ENCODE measurements at places on chromosomes 11 and 22.
A peak's percentile ranks its signal among the peaks of the same experiment; 100 is the strongest.

DNA sequence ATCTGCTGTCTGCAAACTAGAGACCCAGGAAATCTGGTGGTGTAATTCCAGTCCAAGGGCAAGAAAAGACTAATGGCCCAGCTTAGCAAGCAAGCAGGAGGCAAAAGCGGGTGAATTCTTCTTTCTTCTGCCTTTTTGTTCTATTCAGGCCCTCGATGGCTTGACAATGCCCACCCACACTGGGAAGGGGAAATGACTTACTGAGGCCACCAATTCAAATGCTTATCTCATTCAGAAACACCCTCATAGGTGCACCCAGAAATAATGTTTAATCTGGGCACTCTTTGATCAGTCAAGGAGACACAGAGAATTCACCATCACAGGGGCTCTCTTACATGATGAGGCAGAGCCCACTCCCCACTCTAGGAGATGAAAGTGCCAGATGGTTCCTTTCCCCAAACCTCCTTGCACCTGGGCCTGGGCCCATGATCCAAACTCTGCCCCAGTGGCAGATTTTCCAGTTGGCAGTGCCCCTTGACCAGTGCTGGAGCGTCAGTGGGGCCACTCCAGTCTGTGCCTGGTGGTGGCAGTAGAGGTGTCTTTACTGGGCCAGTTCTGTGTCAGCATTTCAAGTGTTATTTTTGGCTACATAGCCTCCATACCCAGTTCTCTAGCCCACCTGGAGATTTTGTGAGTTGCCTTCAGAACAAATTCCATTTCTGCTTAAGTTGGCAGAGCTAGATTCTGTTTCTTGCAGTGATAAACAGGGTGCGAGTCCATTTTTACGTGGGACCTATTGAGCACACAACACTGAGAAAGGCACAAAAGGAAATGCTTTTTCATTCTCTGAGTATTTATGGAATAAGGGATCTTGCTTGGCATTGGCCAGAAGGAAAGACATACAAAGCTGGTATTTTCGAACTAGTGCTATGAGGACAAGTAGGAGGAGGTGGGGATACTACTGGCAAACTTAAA is 7.5 kb downstream of the ELMOD1 start:
- peak; percentile 34 for DNase-seq

DNA sequence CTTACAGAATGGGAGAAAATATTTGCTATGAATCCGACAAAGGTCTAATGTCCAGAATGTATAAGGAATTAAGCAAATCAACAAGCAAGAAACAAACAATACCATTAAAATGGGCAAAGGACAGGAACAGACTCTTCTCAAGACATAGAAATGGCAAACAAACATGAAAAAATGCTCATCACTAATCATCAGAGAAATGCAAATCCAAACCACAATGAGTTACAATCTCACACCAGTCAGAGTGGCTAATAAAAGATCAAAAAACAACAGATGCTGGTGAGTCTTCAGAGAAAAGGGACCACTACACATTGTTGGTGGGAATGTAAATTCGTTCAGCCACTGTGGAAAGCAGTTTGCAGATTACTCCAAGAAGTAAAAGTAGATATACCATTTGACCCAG is 382.0 kb upstream of the ANO3 start:
- DNase-seq: no peak

DNA sequence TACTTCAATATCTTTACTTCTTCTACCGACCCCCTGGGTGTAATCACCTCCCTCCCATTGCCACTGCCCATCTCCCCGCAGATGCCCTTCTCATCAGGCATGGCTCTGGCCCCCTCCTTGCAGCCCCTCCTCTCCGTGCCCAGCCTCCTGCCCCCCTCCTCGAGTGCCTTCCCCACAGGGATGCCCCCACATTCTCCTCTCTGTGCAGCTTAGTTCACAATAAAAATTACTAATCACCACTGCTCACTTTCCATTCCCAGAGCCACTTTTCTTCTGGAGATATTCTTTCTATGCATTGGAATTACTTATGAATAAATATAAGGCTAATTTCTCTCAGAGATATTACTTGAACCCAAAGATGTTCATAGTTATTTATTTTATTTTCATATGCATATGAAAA is 22.1 kb downstream of the IFITM10 start:
- DNase-seq: no peak

DNA sequence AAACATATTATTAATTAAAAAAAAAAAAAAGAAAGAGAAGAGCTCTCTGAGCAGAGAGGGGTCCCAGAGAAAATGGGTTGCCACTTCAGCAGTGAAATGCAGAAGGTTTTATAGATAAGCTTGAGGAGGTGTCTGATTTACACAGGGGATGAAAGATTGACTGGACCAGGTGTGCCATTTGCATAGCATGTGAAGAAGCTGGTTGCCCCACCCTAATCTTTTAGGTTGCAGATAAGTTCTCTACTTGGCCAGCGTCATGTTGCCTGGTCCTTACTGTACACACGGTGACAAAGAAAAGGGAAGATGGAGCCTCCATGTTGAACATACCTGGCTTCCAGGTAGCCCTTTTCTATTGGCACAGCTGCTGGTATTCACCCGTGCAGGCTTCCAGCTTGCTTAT is 41.4 kb downstream of the MS4A2 start:
- DNase-seq: no peak

DNA sequence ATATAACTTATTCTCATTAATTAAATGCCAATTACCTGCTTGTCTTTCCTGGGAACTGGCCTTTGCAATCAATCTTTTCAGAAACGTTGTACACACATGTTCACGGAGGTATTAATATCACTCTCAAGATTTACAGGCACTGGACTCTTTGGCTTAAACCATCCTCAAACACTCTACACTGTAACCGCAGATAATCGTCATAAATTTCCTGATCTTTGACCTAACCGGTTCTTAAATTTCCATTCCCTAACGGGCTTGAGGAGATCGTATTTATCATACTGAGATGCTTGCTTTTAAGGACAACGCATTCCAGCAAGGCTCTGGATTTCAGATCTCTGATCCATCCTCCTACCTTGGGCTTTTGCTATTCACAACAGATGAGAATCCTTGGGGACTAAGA is 72.8 kb downstream of the ARL14EP start:
- DNase-seq: no peak

Data from epithelial cell of esophagus (primary cell).